ENCODE measurements at places on chromosomes 2 and 18. TPM values are rescaled to one million over a fixed set of nuclear protein-coding genes. Genes with fewer than 3 reads are reported as not detected.

ILKAP gene
- 44.3 TPM for total RNA-seq

IL1RN gene
- 4.8 TPM for total RNA-seq

GRCh38 chr2:236196366-236196765 lies 28.2 kb upstream of the GBX2 start:
- H3K4me1 ChIP-seq: no peaks in the 10 kb centered on the region
- no peaks in the 10 kb centered on the region for H3K36me3 ChIP-seq

DNA sequence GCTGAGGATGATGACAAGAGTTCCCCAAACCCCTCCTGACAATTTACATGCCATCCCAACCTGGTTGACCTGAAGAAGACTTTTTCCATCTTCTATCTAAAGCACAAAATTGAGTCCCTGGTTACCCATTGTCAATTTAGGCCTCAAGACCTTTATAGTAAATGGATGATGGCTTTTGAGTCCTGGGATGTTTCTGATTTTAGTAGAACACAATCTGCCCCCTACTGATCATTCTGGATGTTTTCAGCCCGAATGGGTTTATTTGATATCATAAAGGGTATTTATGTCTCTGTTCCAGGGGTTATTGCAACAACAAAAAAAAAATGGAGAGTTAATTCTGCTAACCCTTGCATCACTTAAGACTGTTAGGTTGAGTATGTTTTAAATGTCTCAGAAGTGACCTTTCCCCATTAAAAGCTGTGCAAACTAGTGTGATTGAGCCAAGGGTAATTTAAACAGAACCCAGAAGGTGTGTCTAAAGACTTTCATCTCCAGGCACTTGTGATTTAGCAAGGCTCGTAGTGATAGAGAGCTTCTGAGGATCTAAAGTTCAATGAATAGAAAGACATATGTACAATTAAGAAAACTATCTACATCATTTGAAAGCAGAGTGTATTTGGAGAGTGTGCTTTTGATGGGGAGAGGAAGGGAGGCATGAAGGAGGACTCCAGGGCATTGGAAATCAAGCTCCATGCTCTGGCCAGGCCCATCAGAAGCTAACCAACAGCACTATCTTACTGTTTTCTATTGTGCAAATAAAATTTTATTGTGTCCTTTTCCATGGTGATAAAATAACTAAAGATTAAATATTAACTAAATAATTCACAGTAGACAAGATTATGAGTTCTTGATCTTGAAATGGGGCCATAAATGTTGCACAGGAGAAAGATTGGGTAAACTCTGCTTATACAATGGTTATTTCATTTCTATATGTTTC lies 96.6 kb upstream of the NOSTRIN start:
- H3K4me3 ChIP-seq: no peak overlapping the region
- DNase-seq: no peak
- H3K4me1 ChIP-seq: no peaks in the 10 kb centered on the region
- no peaks in the 10 kb centered on the region for H3K36me3 ChIP-seq

- no peaks in the 10 kb centered on the region for H3K36me3 ChIP-seq
- no peak overlapping the region for H3K27ac ChIP-seq
- H3K4me1 ChIP-seq: no peaks in the 10 kb centered on the region
- H3K4me3 ChIP-seq: no peak overlapping the region
- no peak for DNase-seq
Observed at GRCh38 chr2:231854616-231855125, 68.4 kb downstream of the COPS7B start.

All from activated CD4-positive, alpha-beta T cell treated with anti-CD3 and anti-CD28 coated beads for 36 hours (primary cell).